ENCODE measurements at places on chromosomes 2 and 18.

DNA sequence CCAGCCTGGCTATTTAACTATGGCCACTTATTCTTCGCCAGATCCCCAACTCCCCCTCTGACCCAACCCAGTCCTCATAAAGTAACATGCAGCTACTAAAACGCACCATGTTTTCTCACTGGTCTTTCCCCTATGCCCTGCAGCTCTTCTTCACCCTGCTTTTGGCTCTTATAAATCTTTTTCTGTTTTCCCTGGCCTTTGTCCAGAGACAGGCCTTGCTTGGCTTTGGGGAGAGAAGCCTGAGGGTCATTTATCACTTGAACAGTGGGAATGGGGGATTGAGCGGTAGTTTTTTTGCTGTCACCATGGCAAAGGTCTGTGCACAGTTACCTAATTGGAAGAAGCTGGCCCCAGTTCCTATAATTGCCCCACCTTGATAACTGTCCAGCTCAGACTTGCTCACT lies 202.9 kb upstream of the NT5C1B start:
- no peak for DNase-seq

DNA sequence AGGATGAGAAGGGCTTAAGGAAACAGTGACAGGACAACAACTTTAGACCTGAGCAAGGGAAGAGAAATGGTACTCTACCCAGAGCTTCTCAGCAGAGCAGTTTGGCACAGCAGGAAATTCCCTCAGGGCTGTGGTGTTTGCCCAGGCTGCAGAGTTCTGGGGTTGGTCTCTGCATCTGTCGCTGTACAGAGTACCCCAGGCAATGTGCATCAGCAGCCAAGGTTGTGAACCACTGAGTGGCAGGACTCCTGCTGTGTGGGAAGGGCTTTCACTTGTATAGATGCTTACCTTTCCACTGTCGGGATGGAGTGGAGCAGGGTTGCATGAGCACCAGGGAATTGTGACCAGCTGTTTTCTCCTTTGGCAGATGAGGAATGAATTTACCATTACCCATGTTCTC lies 21.2 kb downstream of the STAMBP start:
- DNase-seq: no peak

GRCh38 chr18:46761059-46761769 lies 4.4 kb upstream of the ST8SIA5 start:
- no peak for DNase-seq

DNA sequence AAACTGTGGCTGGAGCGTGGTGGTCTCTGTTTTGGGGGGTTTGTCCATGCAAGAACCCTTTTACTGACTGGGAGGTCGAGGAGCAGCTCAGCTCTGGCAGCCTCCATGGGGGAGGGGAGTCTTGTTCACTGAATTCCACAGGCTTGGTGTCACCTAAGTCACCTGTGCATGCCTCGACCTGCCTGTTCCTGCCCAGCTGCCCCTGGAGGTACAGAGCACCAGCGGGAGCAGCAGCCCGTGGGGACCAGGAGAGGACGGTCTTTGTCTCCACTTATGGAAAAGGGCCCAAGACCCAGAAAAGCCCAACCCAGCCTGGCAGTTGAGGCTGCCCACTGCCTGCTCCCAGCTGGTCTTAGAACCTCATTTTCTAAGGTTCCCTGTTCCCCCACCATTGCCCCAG lies 168.7 kb upstream of the AGAP1 start:
- DNase-seq: no peak

GRCh38 chr2:38740851-38741731 lies 10.1 kb downstream of the SRSF7 start:
- DNase-seq: no peak

GRCh38 chr2:96542357-96542977 lies 5.9 kb downstream of the ARID5A start:
- no peak for DNase-seq

All from right renal pelvis (tissue), 4 donors.